ENCODE measurements at places on chromosomes 16 and 17.

- DNase-seq: no peak
These were observed 18.3 kb upstream of the SUPT4H1 start for GRCh38 chr17:58370309-58370708.

GRCh38 chr17:79080761-79081290, 6.2 kb downstream of the ENGASE start:
- no peak for DNase-seq

DNA sequence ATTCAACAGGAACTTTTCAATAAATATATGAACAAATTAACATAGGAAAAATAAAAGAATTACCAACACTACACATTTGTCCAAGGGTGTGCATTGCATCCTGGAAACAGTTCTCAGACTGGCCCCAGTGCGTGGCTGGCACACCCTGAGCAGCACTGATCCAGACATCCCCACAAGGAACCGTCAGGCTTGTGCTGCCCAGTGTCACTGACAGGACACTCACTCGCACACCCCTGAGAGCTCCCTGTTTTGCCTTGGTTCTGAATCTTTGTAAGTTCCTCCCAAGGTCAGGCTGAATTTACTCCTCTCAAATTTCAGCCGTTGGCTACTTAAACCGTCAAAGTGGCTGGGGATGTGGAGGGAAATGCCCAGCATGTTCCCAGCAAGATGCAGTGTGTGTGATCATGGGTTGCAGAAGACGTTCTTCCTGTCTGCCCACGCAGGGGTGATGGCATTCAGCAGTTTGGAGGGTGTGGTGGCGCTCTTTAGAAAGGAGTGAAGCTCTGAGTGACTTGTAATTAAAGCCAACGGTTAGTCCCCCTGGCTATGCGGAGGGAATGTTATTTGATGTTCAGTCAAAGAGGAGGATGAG, 1.7 kb downstream of the MT2A start:
- DNase-seq: no peak

DNA sequence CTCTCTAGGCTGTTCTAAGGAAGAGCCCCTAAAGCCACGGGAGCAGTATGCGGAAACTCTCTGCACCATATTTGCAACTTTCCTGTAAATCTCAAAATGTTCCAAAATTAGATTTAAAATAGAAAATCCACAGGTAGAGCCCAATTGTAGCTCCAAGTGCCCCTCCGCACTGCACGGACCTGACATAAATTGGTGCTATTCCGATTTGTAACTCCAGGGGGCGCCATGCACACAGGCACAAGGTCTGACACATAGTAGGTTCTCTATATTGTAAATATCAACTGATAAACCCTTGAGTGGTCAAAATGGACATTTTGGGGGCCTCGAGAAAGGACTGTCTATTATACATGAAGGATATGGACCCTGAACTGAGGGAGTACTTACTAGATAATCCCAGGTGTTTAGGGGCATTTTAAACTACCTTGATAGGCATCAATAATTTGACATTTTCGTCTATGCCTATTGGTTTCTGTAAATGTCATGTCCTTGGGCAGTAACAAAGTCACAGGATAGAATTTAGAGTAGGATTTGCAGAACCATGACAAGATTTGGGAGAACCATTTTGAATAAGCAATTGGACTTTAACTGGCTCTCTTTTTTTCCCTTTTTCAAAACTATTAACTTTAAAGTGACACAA, 36.6 kb upstream of the TMEM132E start:
- DNase-seq: no peak

DNA sequence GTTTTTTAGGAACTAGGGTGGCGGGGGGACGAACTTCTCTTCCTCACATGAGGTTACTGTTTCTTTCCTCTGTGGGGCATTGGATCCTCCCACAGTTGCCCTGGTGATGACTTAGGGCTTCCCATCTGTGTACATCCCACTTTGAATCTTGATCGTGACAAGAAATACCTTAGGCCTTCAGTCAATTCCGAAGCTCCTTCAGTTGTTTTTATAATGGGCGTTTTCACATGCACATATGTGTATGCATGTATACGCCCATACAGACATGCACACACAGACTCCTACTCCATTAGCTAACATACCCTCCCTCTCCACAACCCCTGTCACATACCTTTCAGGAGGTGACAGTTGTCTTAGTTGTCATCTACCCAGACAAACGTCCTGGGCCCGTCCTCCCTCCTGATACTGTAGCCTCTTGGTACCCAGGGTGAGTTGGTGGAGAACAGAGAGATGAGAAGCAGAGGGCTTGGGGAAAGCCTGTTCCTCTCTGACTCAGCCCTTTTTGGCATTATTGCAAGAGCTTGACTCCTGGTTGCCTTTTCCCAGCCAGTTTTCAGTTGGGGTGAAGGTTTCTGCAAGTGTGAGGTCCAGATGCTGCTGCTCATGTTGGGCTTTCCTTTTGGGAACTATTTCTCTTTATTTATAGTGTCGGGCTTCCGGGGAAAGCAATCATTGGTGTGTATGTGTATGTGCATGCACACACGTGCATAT, 2.2 kb upstream of the AOC2 start:
- DNase-seq: no peak
